ENCODE measurements at places on chromosomes 2 and 18.

DNA sequence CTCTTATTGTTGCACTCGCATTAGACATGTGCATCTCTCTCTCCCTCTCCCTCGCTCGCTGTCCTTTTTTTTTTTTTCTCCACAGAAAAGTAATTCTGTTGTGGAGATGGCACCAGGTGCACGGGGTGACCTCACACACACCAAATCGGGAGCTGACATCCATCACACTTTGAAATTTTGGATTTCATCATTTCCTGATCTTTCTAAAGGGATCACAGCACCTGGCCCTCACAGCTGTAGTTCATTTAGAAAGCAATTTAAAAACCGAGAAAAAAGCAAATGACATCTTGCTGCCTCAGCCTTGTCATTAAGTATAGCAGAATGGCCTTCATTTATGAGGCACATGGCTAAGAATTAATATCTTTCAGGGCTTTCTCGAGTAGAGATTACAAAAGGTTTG is 717.2 kb downstream of the RNF144A start:
- no peak for DNase-seq

DNA sequence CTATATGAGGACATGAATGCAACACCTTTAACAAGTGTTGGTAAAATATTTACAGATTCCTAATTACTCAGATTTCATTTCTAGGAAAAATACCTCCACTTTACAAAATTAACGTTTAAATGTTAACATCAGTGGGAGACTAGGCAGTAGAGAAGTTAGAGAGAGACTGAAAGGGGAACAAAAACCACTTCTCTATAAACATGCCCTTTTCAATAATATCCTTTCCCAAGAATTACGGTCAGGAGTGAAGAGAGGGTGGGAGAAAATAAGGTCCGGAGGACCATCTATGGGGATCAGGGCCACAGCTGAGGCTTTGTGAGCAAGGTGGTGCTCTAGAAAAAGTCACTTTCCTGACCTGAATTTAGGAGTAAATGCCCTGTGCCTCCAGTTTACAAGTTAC is 65.3 kb upstream of the WIPF1 start:
- DNase-seq = no peak

DNA sequence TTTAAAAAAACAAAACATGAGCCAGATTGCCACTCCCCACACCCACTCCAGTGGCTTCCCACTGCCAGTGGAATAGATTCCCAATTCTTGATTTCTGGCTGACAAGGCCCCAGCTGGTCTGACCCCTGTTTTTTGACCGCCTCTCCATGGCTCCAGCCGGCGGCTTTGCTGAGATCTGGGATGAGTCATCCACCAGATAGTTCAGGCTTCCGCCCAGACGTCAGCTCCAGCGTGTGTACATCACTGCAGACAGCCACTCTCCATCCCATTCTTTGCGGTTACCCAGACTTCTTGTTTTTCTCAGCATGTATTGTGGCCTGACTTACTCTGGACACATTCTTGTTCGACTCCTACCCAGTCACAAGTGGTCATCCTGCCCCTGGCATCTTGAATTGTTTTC is 227.9 kb downstream of the GBX2 start:
- peak; percentile 73 for DNase-seq

- no peak for DNase-seq
Measured at GRCh38 chr18:39259736-39260135, 1694.1 kb upstream of the CELF4 start.
